Kidney epithelial cell (primary cell): ENCODE measurements at places on chromosomes 2 and 18. TPM values are rescaled to one million over a fixed set of nuclear protein-coding genes. Genes with fewer than 3 reads are reported as not detected.
A peak's percentile ranks its signal among the peaks of the same experiment; 100 is the strongest.

GRCh38 chr2:107525406-107525805 lies 301.3 kb upstream of the RGPD4 start:
- DNase-seq = no peak

GRCh38 chr2:43239981-43240765 lies 13.8 kb upstream of the ZFP36L2 start:
- no peak for DNase-seq

GRCh38 chr2:218853766-218854165 lies 5.8 kb upstream of the WNT6 start:
- DNase-seq = peak; percentile 43

- no peak for DNase-seq
Observed at GRCh38 chr2:97646977-97647376, 1.1 kb downstream of the COX5B start.

DNA sequence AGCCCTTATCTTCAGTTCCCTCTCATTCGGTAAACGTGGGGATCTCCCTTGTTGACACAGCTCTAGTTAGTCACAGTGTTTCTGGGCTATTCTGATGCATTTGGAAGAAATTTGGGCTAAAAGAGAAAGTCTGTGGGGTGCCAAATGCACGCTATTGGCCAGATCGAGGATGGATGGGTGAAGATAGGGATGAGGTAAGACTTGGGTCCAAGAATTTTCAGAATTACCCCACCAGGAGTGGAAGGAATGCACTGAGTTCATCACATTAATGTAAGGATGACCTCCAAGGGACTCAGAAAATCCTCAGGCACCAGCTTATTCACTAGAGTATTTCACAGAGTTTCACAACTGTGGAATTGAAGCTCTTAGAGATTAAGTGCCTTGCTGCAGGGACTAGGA lies 49.3 kb downstream of the NRP2 start:
- no peak for DNase-seq

GRCh38 chr18:54162431-54162830 lies 62.0 kb downstream of the MBD2 start:
- DNase-seq = peak; percentile 14

DNA sequence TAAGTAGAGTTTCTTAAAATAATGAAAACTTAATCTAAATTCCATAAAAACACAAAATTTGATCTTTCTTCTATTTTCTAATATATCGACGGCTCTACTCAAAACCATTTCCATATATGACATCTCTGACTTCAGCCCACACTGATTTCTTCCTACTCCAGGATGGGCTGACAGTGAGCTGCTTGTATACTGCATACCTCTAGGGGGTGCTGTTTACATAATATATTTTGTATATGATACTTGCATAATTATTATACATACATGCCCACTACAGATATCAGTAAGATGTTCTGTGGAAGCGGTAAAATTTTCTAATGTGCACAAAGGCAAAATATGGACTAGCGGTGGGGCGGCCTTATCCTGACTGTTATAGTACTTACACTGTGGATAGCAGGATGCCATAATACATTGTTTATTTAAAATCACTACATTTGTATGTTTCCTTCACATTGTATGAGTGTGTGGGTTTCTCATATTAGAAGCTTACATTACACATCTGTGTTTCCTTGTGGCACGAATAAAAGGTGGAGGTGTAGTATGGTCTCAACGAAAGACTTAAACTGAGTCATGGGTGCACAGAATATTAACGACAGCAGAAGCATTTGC lies 66.1 kb upstream of the NXPH2 start:
- DNase-seq = no peak

DNA sequence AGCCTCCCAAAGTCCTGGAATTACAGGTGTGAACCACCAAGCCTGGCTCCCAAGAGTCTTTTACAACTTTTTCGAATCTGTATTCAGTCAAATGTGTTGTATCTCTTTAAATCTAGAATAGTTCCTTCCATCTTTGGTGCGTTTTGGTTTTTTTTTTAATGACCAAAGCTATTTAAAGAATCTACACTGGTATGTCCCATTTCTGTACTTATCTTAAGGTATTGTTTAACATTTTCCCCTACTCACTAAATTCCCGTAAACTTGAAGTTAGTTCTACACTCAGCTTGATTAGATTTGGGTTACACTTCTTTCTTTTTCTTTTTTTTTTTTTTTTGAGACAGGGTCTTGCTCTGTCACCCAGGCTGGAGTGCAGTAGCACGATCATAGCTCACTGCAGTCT lies 63.8 kb downstream of the TMEM237 start:
- DNase-seq = no peak

- no peak for DNase-seq
Observed at GRCh38 chr2:105183555-105184323, 57.8 kb upstream of the GPR45 start.

GRCh38 chr18:46899274-46899948 lies 17.9 kb downstream of the PIAS2 start:
- no peak for DNase-seq

DNA sequence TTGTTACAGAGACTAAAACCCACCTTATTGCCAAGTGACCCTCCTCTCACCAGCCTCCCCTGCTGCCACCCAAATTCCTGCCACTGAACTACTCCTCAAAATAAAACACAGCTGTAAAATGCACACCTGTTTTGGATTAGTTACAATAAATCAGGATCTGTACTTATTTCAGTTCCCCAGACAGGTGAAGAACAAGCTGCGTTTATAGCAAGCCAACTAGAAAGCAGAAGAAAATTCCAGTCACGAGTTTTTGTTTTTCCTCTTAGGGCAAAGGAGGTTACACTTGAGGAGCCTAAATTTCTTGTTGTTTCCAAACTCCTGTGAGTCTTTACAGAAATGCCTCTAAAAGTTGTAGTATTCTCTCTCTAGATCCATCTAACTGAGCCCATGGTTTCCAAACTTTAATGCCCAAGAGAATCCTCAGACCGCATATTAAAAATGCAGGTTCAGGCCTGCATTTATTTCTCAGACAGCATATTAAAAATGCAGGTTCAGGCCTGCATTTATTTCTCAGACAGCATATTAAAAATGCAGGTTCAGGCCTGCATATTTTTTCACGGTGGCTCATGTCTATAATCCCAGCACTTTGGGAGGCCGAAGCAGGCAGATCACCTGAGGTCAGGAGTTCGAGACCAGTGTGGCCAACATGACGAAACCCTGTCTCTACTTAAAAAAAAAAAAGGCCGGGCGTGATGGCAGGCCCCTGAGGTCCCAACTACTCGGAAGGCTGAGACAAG lies 62.2 kb downstream of the ALPK2 start:
- DNase-seq = no peak

- no peak for DNase-seq
Observed at GRCh38 chr2:195594919-195595694, 61.9 kb upstream of the SLC39A10 start.

GRCh38 chr2:53131416-53131815 lies 636.2 kb upstream of the CHAC2 start:
- DNase-seq = peak; percentile 47

- no peak for DNase-seq
Observed at GRCh38 chr2:6789559-6790138, 76.1 kb downstream of the CMPK2 start.

GRCh38 chr2:142131010-142131669 lies at the start of gene LRP1B:
LRP1B (minus strand) TSS chr2:142131016; CDS start chr2:142130729, 287 bp downstream.
- DNase-seq = no peak

DNA sequence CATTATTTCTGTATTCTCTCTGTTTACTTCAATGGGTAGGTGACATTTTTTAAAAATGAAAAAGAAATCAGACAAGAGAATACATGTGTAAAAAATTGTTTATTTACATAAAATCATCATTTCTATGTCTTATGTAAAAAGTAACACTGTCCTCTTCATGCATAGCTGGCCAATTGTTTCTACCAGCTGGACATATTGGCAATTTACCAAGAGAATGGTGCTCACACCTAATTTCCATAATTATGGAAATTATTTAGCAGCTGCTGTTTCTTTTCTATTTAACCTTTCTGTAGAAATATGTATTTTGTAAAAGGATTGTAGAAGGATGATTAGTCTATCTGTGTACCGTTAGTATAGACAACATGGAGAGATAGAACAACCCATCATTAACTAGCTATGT lies 791.9 kb downstream of the TRIB2 start:
- no peak for DNase-seq

DNA sequence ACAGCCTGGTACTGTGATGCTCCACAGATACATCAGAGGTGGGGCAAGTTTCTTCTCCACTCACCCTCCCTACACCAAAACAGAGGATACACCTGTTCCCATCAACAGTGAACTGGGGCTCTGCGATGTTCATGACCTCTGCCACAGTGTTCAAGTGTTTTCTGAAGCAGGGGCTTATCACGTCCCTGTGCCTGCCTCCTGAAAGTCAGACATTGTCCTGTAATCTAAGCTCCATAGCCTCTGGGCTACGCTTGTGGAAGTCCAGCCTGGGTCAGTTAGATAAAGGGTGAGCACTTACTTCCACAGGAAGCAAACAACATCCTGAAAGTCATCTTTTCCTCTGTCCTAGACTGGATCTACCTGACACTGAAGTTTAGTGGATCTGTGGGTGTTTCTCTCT lies 20.2 kb upstream of the MRO start:
- DNase-seq = no peak

DNA sequence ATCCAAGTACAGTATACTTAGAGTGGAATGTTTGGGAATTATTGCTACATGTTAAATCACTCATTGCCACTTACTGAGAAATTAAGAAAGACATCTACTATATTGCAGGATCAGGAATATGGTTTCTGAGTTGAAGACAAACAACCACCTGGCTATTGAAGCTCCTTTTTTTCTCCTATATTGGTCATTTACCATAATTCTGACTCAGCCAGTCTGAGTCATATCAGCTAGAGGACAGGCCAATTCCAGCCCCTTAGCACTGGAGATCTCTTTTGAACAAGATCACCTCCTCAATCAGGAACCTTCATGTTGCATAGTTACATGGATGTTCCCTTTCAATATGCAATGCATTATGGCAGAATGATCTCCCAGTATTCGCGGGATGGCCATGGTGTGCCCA lies 42.7 kb upstream of the CDH19 start:
- DNase-seq = no peak

GRCh38 chr2:171703574-171704347 lies 16.5 kb downstream of the DYNC1I2 start:
- no peak for DNase-seq

DNA sequence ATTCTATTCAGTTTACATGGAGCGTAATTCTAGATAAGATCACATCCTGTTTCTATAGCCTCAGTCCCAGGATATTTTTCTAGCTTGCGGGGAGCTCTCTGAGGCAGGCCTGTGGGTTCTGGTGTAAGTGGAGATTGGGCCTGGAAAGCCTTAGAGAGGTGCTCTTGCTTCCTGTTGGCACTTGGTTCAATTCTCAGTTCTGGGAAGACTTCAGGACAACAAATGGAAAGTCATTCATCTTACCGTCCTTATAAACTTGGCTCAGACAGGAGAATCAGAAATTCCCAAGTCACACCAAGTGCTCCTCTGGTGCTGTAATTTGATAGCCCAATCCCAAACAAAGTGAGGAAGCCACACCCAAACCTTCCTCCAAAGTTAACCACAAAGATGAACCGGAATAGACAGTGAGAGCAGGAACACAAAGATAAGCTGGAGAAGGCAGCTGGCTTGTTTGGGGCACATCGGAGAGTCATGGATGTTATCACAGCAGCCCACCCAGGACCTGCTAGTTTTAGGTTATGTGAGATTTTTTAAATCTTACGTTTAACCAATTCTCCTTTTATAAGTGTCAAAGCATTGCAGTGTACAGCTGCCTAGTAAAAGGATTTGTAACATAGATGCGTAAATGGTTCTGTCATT lies 144.3 kb upstream of the MAP3K20 start:
- DNase-seq = no peak

GRCh38 chr2:177708660-177709444 lies 316.3 kb downstream of the AGPS start:
- no peak for DNase-seq

- DNase-seq = no peak
Observed at GRCh38 chr18:506801-507200, 6.3 kb upstream of the COLEC12 start.

GRCh38 chr2:182717416-182717815 lies 1.4 kb downstream of the DNAJC10 start:
- DNase-seq = no peak

DNA sequence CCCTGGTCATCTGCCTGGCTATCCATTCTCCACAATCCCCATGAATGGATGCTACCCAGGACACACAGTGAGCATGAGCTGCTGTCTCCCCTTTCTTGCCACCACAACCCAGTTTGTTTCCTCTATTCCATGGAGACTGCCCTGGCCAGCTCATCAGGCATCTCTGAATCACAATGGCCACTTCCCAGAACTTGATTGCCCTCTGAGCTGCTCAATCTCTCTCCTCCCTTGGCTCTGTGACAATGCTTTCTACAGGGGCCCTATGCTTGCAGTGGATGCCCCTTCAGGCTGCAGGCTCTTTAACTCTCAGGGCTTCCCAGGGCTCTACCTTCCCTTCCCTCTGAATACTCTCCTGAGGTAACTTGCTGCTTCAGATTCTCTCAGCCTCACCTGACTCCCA lies 14.4 kb upstream of the SLC4A5 start:
- no peak for DNase-seq

- DNase-seq = no peak
Observed at GRCh38 chr2:8452296-8452695, 229.6 kb upstream of the ID2 start.

DNA sequence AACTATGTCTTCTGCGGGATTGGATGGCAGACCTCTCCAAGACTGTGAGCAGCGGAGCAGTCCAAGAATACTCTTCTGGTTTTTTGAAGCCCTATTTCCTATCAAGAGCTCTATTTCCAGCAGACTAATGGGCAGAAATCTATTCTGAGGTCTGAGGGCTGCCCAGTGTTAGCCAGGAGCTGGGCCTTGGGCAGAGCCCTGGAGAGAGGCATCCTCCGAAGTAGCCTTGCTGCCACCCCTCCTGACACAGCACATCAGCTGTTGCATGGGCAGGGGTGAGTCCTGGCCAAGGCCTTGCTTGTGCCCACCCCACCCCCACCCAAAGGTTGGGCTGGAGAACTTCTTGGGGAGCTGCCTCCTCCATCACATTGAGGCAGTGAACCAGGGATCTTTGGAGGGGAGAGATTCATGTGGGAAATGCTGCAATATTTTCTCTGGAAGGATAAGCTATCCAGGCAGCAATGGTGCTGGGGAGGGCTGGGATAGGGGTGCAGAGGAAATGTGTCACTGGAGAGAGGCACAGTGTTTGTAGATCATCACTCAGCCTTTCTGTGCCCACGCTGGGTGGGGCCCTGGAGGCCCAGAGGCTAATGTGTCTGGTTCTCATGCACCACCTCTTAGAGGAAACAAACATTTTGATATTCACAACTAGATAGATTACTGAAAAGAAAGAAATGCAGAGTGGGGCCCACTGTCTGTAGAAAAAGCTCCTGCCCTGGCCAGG lies 104.7 kb downstream of the VSNL1 start:
- no peak for DNase-seq

DNA sequence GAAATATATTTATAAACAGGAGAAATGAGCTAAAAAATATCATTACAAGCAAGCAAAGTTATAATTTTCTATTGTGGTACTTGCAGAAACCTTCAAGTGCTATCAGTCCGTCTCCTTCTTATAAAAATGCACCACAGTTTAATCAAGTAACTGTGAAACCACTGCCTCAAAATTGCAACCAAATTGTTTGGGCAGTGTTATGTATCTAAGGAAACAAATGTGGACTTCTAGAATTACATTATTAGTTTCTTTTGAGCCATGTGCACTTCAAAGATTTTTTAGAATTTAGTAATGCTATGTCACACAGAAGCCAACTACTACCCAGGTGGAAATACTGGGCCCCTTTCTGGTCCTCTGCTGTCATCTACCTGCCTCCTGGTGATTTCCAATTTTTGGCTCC lies 495.6 kb downstream of the NYAP2 start:
- DNase-seq = no peak

Gene IL1RN
- total RNA-seq = 8.8 and 11.3 TPM in 2 replicates

Gene MRPS5
- total RNA-seq = 44.9 and 66.1 TPM in 2 replicates

Gene LPIN2
- 20.0 and 24.9 TPM in 2 replicates for total RNA-seq

Gene VPS4B
- 56.6 and 63.8 TPM in 2 replicates for total RNA-seq

Gene PPM1B
- total RNA-seq = 22.7 TPM in 2 replicates

Gene FKBP7
- 17.5 and 24.6 TPM in 2 replicates for total RNA-seq

Gene TRIM43
- not detected in 2 replicates for total RNA-seq
